Stimulated activated naive CD8-positive, alpha-beta T cell treated with anti-CD3 and anti-CD28 coated beads, Interleukin-15, Interleukin-2, amounts not matched to agents 100 U/mL and 50 U/mL, for 24 hours (primary cell): ENCODE measurements at places on chromosomes 7 and 10.
A peak's percentile ranks its signal among the peaks of the same experiment; 100 is the strongest.

DNA sequence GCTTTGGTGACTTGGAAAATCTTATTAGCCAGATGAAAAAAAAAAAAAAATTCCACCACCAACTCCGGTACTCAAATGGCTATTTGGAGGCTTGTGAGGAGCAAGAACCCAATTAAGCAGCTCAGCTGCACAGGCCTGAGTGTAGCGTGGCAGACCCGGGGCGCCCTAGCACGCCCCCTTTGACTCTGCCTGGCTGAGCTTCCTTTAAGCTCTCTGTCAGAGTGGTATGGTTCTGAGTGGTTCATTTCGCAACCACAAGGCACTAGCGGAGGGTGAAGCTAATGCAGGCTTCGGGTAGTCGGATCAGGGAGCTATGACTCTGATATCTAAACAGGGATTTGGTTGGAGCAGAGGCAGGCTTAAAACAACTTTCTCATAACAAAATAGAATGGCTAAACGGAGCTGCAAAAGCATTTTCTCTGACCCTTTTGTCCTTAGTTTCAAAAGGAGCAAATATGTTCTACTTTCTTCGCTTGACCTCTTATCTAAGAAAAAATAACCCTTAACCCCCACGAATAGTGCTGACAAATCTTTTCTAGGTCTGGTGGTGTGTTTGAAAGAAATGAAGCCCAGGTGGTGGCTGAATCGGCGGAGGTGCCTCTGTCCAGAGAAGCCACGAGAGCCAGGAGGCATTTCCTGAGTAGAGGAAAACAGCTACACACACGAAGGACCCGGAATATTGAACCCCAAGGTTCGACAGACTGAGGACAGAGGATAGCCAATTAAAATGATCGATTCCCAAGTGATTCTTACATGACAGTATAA is 285.4 kb upstream of the GLI3 start:
- no peak for DNase-seq

GRCh38 chr10:69465457-69466157 is 14.3 kb downstream of the TSPAN15 start:
- no peak for DNase-seq

DNA sequence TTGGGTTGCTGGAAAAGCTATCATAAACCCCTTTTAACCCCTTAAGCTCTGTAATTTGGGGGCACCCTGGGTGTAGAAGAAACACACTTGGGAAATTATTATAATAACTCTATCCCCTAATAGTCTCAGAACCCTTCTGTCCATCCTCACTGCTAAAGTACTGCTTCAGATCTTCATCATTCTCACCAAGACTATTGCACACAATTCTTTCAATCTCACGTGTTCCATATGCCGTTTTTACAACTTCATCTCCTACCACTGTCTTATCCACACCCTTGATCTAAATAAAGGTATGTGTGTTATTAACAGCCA is 15.8 kb downstream of the ANKRD22 start:
- DNase-seq: no peak

DNA sequence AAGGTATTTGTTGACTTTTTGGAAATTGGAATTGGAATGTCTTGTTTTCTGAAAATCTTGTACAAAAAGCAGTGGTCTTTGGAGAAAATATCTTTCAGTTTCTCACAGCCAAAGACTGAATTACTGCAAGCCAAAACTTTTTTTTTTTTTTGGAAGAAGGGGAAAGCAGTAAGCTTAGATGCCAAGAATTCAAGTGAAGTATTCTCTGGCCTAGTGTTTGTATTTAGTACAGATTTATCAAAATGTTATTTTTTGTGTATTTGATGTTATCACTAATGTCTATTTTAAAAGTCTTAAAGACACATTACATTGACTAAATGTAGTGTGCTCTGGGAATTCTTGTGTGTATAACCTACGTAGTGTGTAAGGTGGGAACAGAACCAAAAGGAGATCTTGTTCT is 6.2 kb downstream of the TET1 start:
- no peak for DNase-seq

GRCh38 chr10:95783741-95784140 is 27.8 kb downstream of the ENTPD1 start:
- DNase-seq: no peak

- peak; percentile 8 for DNase-seq
Measured at GRCh38 chr10:52951824-52952223, 179.2 kb upstream of the MBL2 start.
